ENCODE measurements at places on chromosomes 13 and 19. TPM values are rescaled to one million over a fixed set of nuclear protein-coding genes. Genes with fewer than 3 reads are reported as not detected.

Gene PCSK4
- 1.1 TPM for total RNA-seq

Gene PRRG2
- 6.1 TPM for total RNA-seq

Gene PTH2
- total RNA-seq: not detected

Gene ZNF468
- 23.5 TPM for total RNA-seq

Gene ZFP82
- total RNA-seq: 5.2 TPM

Gene MYO16
- not detected for total RNA-seq

Gene PEX11G
- 2.3 TPM for total RNA-seq

Gene CCNE1
- total RNA-seq: 5.3 TPM

Gene MATK
- 0.34 TPM for total RNA-seq

Gene IER2
- total RNA-seq: 25.5 TPM

Gene BICRA
- total RNA-seq: 12.2 TPM

Gene RETN
- not detected for total RNA-seq

Gene ENOX1
- total RNA-seq: 0.23 TPM

Gene SIAH3
- total RNA-seq: under 0.01 TPM

Gene NFKBIB
- total RNA-seq: 21.0 TPM

Gene FPR2
- not detected for total RNA-seq

- no peak for DNase-seq
Observed at GRCh38 chr13:57633950-57634838, 2.6 kb downstream of the PCDH17 start.

GRCh38 chr13:75197803-75198202, 284.2 kb downstream of the TBC1D4 start:
- no peak for DNase-seq

- DNase-seq: no peak
Observed at GRCh38 chr13:26722321-26722720, 38.3 kb downstream of the GPR12 start.

DNA sequence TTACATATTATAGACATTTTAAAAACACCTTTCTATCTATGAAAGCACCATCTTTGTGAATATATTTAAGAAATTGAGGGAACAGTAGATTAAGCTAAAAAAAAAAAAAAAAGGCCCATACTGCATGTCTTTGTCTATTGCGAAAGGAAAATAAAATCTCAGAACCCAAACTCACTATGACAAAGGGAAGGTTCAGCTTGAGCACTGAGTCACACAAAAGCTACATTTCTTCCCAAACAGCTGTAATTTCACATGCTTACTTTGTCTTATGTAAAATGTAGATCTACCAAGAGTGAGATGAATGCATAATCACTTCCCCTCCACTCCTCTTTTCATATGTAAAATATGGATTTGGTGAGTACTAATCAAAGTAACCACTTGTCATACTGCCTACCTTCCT, 640.1 kb upstream of the KLF12 start:
- DNase-seq: no peak

GRCh38 chr19:28960986-28961705, 251.8 kb downstream of the UQCRFS1 start:
- no peak for DNase-seq

- DNase-seq: no peak
Observed at GRCh38 chr13:27352698-27353097, 71.7 kb upstream of the GTF3A start.

DNA sequence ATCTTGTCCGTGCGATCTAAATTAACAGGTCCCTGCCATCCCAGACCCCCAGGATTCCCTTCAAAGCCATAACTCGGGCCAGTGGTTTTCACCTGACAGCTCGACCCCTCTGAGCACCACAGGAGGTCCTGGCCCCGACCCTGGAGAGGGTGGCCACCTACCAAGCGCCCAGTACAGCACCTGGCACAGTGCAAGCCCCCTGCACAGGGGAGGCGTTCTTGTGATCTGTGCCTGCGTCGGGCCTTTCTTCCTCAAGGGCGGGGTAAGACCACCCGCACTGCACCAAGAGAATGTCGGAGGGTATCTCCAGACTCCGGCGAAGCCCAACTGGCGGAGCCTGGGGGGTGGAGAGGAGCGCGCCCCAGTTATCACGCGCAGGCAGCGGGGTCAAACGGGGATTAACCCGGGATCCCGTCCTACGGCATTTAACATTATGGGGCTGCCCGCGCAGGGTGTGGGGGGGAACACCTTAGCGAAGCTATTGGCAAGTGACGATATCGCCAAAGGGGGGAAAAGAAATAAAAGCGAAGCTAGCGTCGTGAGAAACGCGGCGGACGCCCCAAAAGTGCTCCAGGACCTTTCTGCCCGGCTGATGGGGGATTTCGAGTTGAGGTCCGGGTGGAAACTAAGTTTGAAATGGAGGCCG, 1.3 kb upstream of the HNRNPL start:
- no peak for DNase-seq

- DNase-seq: no peak
Observed at GRCh38 chr19:2850256-2850925, 9.1 kb downstream of the ZNF555 start.

- peak; percentile 57 for DNase-seq
Observed at GRCh38 chr19:12293777-12294248, 870 bp downstream of the ZNF44 start.

GRCh38 chr13:100460266-100460665, 128.3 kb downstream of the GGACT start:
- no peak for DNase-seq

DNA sequence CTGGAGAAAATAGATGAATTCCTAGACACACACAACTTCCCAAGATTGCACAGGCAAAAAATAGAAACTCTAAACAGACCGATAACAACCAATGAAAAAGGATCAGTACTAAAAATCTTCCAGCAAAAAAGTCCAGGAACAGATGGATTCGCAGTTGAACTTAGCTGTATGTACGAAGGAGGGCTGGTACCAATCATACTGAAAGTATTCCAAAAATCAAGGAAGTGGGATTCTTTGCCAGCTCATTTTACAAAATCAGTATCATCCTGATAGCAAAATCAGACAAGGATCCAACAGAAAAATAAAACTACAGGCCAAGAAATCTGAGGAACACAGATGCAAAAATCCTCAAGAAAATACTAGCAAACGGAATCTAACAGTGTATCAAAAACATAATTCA, 6.5 kb upstream of the LILRB2 start:
- DNase-seq: no peak

DNA sequence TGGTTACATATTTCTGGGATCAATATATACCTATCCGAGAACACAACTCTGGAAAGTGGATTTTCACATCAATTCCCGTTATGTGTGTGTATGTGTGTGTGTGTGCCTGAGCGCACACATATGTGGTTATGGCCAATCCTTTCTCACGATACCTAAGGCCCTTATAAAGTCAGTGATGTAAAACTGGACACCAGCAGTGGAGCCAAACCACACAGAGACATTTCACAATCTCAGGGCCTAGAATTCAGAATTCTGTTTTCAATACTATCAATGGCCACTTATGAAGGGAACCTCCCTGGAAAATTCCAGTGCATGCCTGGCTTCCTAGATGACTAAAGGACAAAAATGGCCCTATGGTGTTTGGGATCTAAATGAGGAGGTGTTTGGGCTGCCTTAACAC, 187.3 kb upstream of the UBL3 start:
- no peak for DNase-seq

DNA sequence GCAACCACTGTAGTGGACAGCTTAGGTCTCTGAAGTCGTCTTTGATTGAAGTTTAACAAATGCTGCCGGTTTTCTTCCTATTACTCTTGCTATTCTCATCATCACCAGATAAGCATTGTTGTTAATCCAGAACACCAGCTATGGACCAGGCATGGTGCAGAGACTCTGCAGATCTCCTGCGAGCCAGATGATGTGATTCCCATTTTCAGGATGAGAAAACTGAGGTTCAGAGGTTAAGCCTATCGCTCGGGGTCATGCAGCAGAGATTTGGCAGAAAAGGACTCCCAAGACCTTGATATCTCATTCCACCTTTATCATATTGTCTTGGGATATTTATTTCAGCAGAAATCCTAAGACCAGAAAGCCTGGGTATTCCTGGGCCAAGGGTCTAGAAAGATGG, 16.5 kb upstream of the CABP5 start:
- no peak for DNase-seq

DNA sequence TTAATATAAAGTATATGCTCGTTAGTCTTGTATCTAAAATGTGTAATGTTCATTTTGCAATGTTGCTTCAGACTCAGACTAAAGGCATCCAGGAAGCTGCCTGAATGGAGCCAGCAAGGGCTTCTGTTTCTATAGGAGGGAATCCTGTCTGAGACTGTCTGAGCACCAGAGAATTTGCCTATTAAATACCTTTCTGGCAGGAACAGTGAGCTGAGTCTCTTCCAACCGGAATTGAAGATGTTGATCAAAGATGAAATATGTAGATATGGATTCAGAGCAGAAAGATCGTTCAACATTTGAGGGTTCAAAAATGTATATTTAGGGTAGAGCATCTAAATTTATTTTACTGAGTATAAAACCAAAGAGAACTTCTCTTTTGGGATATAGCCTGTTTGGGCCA, 20.9 kb downstream of the MYO16 start:
- no peak for DNase-seq

- DNase-seq: no peak
Observed at GRCh38 chr19:39401549-39402345, 4.9 kb upstream of the ZFP36 start.
